NAMALWA (cell line): ENCODE measurements at places on chromosomes 2 and 18.
A peak's percentile ranks its signal among the peaks of the same experiment; 100 is the strongest.

DNA sequence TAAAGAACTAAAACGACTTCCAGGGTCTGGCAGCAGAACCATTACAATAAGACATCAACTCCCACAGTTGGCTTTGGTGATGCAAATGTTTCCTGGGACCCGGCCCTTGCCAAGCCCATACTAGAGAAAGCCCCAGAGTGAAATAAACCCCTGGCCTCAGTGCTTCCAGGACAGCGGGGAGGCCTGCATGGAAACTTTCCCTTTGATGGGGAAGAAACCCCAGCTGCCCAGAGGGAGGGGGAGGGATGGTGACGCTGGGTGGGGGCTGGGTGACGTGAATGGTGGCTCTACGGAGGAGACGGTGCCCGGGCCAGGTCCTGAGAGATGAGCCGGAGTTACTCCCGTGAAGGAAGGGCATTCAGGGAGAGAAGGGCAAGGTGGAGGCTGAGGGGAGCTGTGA is 27.5 kb downstream of the INHBB start:
- no peak for DNase-seq

- DNase-seq, result peak; percentile 89
Measured at GRCh38 chr2:97697252-97698235, 15.8 kb upstream of the ZAP70 start.

DNA sequence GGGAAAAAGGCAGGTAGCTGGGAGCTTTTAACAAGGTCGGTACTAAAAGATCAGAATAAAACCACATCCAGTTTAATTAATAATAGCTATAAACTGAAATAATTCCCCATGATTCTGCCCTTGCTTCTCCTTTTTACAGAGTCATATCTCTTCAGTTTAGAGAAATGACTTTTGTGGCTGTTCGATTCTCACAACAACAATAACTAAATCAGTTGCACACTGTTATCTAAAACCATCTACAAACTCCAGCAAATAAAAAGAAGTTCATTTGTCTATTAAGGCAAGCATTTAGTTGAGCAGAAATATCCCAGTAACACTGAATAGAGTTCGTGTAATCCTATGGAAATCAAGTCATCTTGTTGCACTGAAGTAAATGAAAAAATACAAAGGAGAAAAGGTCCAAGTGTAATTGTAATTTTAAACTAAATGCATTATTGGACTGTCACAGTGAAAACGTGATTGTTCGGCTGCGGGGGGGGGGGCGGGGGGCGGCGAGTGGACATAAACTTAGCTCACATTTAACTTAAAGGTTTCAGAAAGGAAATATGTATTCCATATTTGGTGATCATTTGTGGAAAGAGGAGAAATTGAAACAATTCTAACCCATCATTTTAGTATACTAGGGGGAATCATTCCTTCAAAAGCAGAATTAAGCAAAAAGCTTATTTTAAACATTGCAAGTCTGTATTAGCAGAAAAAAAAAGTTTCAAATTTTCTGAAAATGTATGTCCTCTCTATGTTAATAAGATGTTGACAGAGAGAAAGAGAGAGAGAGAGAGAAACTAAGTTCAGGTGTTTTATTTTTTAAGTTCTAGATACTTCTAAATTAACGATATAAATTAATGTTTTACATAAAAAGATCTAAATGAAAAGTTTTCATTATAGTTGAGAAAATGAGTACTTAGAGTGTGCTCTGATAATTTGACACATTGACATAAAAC is 144.5 kb downstream of the MEIS1 start:
- DNase-seq, result no peak

- no peak for DNase-seq
Measured at GRCh38 chr2:177765698-177766097, 306.9 kb downstream of the PDE11A start.

- no peak for DNase-seq
Measured at GRCh38 chr2:143521396-143521795, 392.2 kb downstream of the ARHGAP15 start.
